ENCODE measurements at places on chromosomes 6 and 20.

- no peak for DNase-seq
Measured at GRCh38 chr6:70586114-70586513, 19.4 kb downstream of the SDHAF4 start.

- DNase-seq = no peak
Measured at GRCh38 chr20:31593221-31594001, 11.7 kb upstream of the ID1 start.

DNA sequence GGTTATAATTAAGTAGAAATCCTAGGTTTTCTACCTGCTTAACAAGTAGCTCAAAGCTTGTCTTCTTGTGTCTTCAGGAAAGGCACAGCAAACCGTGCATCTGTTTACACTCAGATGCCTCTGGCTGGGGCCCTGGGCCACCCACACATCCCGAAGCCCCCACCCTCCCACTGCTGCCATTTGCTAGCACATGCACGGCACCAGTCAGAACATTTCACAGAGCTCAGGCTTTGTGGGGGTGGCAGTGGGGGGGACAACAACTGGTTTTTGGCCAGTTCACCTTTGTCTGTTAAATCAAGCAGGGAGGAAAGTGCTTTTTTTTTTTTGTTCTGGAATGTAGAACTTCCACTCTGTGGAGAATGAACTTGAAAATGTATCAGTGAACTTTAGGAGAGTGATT, 77.7 kb downstream of the LINC00237 start:
- DNase-seq = no peak

DNA sequence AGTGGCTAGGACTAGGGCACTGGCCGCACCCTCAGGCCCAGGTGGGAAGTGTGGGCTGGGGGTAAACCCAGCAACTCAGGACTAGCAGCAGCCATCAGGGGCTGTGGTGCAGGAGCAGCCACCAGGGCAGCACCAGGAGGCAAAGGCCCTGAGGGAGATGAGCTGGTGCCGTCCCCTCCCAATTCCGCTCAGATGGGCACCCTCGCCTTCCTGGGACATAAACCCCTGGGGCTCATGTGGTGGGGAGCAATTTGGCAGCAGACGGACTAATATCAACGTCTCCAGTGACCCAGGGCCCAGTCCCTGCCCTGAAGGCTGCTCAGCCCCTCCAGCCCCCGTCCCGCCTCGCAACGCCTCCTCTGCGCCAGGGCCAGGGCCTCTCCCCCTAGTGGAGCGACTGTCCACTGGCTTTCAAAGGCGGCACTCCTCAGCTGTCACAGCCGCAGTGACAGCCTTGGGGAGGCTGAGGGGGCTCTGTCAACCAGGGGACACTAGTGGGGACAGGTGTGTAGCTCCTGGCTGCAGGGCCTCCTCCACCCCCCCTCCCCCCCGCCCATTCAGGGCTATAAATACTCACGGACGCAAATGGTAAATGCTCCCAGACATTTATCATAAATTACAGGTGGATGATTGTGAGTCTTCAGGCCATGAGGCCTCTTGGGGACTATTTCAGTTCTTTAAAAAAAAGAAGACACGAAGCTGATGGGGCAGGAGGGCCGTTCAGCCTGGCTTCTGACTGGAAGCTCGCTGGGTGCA, 349.9 kb downstream of the ZFAND3 start:
- no peak for DNase-seq

- no peak for DNase-seq
Measured at GRCh38 chr20:59819496-59820203, 113.8 kb downstream of the SYCP2 start.

- DNase-seq = no peak
Measured at GRCh38 chr6:143074101-143074500, 13.4 kb downstream of the AIG1 start.

- DNase-seq = no peak
Measured at GRCh38 chr6:12328701-12329100, 38.5 kb downstream of the EDN1 start.

GRCh38 chr6:113146878-113147277, 710.3 kb upstream of the MARCKS start:
- DNase-seq = no peak

- DNase-seq = no peak
Measured at GRCh38 chr20:55888685-55889084, 116.6 kb downstream of the CBLN4 start.

- DNase-seq = no peak
Measured at GRCh38 chr6:170291271-170292110, 613 bp upstream of the DLL1 start.

DNA sequence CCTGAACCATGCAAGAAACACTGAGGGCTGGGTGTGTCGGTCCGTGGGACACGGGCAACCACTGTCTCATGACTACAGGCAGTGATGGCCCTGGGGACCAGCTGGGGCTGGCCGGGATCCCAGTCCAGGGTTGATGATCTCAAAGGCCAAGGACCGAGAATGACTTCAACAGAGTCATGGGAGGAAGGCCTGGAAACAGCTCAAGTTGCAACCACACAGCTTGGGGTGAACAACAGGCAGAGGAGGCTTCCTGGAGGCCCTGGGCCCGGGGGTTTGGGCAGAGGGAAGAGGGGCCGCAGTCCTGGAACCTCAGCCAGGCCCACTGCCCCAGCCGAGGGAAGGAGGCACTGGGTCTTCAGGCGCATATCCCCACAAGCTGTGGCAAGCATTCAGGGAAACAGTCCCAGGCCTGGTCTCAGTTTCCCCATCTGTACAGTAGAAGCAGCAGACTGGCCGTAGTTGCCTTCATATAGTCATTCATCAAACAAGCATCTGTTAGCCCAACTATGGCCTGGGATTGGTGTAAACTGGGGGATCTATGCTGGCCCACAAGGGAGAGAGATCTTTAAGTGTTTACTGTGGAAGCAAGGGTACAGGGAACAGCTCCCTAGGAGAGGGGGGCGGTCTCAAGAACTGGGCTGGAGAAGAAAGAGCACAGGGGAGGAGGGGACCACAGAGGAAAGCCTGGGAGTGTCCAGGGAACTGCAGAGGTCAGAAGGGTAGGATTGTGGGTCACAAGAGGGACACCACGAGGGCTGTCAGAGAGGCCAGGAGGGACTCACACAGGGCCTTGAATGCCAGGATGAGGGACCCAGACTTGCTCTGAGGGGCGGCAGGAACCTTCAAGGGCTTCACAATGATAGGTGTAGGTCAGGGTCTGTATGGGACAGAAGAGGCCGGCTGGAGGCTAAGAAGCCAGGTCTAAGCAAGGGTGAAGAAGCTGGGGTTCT, 2.1 kb downstream of the MYL9 start:
- DNase-seq = no peak

- DNase-seq = no peak
Measured at GRCh38 chr6:142280927-142281326, 20.9 kb upstream of the ADGRG6 start.

- DNase-seq = no peak
Measured at GRCh38 chr20:5975778-5976177, 25.3 kb downstream of the MCM8 start.

- no peak for DNase-seq
Measured at GRCh38 chr6:38086346-38086745, 266.8 kb downstream of the ZFAND3 start.

- no peak for DNase-seq
Measured at GRCh38 chr20:38723017-38723847, 1.1 kb upstream of the SLC32A1 start.

- no peak for DNase-seq
Measured at GRCh38 chr20:63140514-63141433, 75.2 kb downstream of the YTHDF1 start.

- DNase-seq = no peak
Measured at GRCh38 chr20:50398471-50398820, 111.7 kb upstream of the PTPN1 start.

DNA sequence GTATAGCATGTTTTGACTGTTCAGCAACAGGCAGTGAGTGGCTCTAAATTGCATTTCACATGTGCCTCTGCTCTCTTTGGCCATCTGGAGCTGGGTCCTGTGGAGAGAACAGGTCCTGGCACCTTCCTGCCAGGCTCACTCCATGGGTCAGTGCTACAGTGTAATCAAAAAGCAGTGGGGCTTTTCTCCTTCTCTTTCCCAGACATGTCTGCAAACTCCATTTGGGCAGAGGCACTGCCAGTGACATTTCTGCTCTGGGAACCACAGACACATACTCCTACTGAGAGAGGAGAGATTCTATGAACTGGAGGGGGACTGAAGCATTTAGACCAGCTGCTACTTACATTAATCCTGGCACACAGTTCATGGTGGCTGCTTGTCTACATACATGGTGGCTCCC, 68.3 kb upstream of the TRAF3IP2 start:
- no peak for DNase-seq

- DNase-seq = no peak
Measured at GRCh38 chr6:119303164-119303887, 46.2 kb downstream of the MAN1A1 start.

GRCh38 chr6:135860361-135860760, 8.9 kb downstream of the PDE7B start:
- DNase-seq = no peak

DNA sequence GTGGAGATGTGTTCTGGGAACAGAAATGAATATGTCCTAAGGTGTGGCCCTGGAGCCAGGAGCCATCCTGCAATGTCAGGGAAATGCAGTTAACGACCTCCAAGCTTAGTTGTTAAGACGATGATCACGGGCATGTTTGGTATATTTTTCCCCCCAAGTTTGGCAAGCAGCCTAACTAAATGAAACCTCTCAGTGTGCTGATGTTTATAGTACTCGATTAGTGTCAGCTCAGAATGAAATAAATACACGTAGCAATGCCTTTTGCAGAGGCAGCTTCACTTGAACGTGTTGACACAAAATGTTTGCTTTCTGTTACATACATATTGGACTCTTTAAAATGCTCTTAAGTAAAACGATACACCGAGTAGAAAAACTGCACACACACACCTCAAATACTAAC, 76.2 kb upstream of the OLIG3 start:
- DNase-seq = no peak

GRCh38 chr20:13028001-13028400, 19.2 kb downstream of the SPTLC3 start:
- DNase-seq = no peak

DNA sequence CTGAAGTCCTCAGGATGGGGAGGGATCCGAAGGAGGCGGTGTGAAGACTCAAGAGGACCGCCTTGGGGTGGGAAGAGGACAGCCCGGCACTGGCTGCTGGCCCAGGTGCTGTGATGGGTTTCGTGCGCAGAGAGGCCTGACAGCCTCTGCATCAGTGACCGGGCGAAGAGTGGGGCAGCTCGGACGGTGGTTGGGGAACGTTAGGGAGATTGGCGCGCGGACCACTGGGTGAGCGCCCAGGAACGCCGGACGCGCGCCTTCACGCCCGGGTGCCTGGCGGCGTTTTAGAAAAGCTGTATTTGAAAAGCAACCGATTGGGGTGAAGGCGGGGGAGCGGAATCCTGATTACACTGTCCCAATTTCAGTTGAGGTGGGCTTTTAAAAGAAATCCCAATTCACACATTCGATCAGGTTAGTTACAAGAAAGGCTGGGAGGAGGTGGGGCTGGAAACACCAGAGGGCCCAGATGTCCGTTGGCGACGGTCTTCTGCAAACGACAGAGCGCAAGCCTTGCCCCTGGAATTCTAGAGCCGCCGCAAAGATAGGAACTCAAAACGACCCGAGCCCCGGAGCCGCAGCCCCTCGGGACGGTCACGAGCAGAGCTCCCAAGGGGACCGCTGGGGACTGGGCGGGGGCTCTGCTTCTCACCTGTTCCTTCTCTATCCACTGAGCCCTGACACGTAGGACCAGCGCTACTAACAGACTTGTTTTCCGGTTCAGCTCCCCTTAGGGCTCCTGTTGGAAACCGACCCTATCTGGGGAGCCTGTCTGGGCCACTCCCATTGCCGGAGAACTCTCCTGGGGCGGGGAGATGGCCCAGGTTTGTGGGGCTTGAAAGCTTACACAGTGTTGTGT, 8.5 kb upstream of the TRIM40 start:
- DNase-seq = no peak

- no peak for DNase-seq
Measured at GRCh38 chr6:144767051-144767450, 481.9 kb downstream of the UTRN start.

DNA sequence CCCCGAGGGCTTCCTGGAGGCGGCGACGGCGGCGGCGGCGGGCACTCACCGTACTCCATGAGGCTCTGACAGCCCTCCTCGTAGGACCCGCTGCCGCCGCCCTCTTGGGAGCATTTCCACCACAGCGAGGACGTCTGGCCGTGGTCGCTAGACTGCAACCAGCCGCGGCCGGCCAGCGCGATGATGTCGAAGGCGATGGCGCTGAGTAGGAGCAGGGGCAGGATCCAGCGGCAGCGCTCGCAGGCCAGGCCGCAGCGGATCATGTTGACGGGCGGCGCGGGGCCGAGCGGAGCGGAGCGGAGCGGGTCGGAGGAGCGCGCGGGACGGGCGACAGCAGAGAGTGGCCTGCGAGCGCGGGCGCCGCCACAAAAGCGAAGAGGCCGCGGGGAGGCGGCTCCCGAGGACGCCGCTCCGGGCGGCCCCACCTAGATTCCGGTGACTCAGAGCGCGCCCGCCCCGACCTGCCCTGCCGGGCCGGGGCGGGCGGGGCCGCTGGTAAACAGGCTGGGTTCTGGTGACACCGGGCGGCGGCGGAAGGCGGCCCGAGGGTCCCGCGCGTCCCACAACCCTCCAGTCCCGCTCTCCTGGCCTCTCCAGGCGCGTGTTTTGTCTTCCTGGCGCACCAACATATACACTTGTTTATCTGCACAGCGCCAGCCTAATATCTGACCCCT, at the start of gene PERP:
Gene PERP (minus strand): TSS at position 342 of the 674 bp plus-strand sequence. CDS start 79 bp downstream, at position 263.
- DNase-seq = no peak

DNA sequence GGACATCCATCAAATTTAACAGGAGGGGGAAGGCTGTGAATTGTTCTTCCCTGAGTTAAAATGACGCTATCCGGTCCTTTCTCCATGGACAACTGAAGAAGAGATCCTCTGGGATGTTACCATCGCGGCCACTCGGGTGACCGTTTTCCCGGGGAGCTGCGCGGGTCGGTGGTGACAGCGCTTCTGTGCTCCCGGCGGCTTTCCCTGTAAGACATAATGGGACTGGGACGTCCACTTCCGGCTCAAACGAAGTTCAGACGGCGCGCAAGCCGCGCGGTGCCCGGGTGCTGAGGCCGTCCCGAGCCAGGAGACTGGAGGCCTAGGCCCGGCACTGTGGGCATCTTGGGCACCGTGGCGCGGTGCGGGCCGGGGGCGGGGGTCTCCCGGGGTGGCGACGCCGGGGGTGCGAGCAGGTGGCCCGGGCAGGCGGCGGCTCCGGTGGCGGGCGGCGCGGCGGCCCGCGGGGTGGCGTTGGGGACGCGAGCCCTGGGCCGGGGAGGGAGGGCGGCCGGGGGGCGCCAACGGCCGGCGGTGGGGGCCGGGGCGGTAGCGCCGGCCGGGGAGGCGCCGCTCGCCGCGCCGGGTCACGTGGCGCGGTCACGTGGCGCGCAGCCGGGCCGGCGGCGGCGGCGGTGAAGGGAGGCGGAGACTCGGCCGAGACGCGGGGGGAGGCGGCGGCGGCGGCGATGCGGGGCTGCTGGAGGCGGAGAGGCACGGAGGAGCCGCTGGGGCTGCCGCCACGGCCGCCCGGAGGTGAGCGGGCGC, 63.6 kb downstream of the GTF2H5 start:
- no peak for DNase-seq
